Stimulated activated CD8-positive, alpha-beta memory T cell treated with anti-CD3 and anti-CD28 coated beads, Interleukin-15, amount 100 ng/mL, for 48 hours (primary cell): ENCODE measurements at places on chromosomes 11 and 22.

- DNase-seq, result no peak
Observed at GRCh38 chr11:58898106-58898505, 41.2 kb upstream of the GLYATL1 start.

DNA sequence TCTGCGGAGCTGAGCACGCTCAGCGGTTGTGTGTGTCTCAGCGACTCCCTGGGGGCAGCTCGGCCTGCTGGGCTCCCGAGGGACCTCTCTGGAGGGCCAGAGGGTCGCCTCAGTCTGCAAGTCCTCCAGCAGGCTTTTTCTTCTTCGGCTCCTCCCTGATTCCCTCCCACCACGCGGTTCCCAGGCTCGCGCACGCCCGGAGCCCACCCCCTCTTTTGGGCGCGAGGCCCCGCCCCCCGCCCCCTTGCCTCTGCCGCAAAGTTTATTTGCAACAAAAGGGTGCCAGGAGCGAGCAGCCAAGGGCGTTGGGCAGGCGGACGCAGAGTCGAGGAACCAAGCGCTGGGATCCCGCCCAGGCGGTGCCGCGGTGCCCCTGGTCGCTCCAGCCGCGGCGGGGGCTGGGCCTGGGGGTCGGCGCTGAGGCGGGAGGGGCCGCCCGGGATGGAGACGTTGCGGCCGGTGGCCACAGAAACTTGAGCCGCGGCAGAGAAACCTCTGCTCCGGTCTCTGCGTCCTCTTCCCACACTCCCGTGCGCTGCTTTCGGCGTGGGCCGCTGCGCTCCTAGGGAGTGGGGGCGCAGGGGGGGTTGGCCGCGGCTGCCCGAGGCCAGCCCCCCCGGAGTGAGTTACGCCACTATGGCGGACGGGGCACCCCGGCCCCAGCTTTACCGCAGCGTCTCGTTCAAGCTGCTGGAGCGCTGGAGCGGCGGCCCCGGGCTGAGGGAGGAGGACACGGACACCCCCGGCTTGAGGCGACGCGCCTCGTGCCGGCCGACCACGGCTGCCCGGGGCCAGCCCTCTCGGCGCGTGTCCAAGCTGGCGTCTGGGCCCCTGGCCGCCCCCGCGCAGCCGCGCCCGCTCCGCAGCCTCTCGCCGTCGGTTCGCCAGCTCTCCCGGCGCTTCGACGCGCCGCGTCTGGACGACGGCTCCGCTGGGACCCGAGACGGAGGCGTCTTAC is at the start of gene ARHGEF17:
ARHGEF17 (plus strand) TSS at position 274 of the 958 bp plus-strand sequence; CDS start at position 637, 363 bp downstream.
- no peak for DNase-seq

GRCh38 chr11:121451986-121452608 is at the start of gene SORL1:
Gene SORL1 (plus strand): TSS chr11:121452314. CDS start chr11:121452332, 18 bp downstream.
- peak; percentile 59 for DNase-seq

DNA sequence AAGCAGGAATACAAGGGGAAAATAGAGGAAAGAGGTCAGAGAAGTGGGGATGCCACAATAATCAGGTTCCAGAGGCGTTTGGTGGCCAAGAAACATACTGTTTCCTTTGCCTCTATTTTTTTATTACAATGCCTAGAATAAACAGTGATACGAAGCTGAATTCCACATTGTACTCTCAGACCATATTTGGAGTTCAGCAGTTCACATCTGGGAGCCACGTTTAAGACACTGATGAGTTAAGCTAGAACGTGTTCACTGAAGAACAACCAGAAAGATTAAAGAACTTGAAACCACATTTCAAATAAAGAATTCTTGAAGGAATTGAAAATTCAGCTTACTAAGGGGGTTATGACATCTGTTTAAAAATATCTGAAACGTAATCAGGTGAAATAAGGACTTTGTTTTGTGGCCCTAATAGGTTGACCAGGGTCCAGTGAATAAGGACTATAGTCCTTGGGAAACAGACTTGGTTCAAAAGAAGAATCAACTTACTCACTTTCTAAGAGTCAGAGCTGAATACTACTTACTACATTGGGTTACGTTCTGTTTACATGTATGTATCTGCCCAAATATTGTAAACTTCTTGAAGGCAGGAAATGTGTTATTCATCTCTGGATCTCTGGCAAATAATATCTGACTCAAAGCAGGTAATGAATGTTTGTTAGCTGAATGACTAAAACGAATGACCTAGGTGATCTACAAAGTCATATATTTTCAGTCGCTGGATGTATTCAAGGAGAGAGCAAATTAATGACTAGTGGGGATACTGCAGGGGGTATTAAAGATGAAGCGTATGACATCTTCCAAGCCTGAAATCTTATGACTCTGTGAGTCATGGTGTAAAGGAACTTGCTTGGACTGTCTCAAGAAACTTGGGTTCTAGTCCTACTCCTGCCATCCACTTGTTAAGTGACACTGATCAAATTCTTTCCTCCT is 247.0 kb upstream of the NARS2 start:
- no peak for DNase-seq

- DNase-seq, result no peak
Observed at GRCh38 chr22:22376352-22376706, 131.7 kb downstream of the VPREB1 start.

DNA sequence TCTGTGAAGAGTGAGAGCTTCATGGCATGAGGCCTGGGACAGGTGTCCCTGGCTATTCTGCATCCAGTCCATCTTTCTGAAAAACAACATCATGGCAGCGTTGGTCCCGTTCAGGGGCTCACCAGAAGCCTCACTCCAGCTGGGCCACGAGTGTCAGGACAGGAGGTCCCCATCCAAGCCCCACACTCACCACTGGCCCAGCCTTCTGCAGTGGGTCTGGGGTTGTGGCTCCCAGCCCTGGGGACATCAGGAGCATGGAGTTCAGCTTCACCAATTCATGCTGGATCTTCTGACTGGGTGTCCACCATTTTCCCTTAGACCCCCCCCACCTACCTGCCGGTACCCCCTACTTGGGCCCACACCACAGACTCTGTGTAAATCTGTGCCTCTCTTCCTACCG is 400.3 kb downstream of the BRD1 start:
- no peak for DNase-seq

DNA sequence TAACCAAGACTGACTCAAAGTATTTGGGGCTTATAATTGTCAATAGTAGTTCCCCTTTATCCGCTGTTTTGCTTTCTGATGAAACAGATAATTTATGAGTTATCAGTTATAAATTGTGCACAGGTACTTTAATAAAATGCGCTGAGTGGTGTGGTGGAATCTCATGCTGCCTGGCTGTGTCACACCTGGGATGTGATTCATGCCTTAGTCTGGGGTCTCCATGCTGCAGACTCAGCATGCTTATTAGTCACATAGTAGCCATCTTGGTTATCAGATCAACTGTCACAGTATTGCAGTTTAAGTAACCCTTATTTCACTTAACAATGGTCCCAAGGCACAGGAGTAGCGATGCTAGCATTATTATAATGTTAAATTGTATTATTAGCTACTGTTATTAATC is 995.2 kb downstream of the NTM start:
- no peak for DNase-seq

GRCh38 chr22:47533961-47534803 is 771.7 kb downstream of the TBC1D22A start:
- DNase-seq, result no peak
